Upper lobe of left lung (tissue), 6 donors: ENCODE measurements at places on chromosomes 4 and X. TPM values are rescaled to one million over a fixed set of nuclear protein-coding genes. Genes with fewer than 3 reads are reported as not detected.

- DNase-seq, result no peak
These were observed 23.8 kb downstream of the TMEM131L start for GRCh38 chr4:153489856-153490558.

- no peak for DNase-seq
These were observed 311.5 kb downstream of the TENM3 start for GRCh38 chr4:182554736-182555135.

- no peak for DNase-seq
These were observed 46.4 kb downstream of the BEX1 start for GRCh38 chrX:103017542-103017941.

RRH gene
- not detected for total RNA-seq

FRG2 gene
- not detected for total RNA-seq

CNGA1 gene
- 0.69 TPM for total RNA-seq

DNA sequence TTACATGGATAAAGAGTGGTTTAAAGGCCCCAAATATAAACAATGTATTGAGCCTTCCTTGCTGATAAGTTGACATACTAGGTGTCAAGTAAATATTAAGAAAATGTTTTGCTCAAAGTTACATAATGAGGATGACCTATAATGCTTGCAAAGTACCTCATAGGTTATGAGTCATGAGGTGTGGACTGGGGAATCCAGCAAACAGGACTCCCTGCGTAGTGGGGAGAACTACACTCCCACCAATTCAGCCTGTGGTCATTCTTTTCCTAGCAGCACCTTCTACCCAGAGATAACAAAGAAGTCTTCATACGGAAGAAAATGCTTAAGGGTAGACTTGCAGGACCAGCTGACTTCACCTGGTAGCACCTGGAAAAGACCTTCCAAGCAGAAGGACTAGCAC lies 418.9 kb upstream of the CPEB2 start:
- no peak for DNase-seq

LEF1 gene
- total RNA-seq, result 3.3 TPM

- no peak for DNase-seq
These were observed 457.4 kb downstream of the SMARCA1 start for GRCh38 chrX:129065895-129066294.

CWH43 gene
- total RNA-seq, result 1.7 TPM

- DNase-seq, result no peak
These were observed 76.4 kb upstream of the F8A3 start for GRCh38 chrX:155534800-155535199.

H2BW1 gene
- not detected for total RNA-seq

CENPE gene
- total RNA-seq, result 1.9 TPM

RASSF6 gene
- total RNA-seq, result 1.1 TPM

- DNase-seq, result no peak
These were observed 261.2 kb downstream of the TRIML1 start for GRCh38 chr4:188400451-188400850.

GRCh38 chr4:26015133-26015651 lies 101.2 kb downstream of the SMIM20 start:
- DNase-seq, result no peak

GRCh38 chr4:7068279-7068842 lies 497 bp upstream of the GRPEL1 start:
- DNase-seq, result peak; percentile 100
